Peyer's patch (tissue), 4 donors: ENCODE measurements at places on chromosomes 7 and 10.

GRCh38 chr7:15558756-15559155, 3.1 kb downstream of the AGMO start:
- H3K27ac ChIP-seq, result no peak overlapping the region
- no peaks in the 10 kb centered on the region for H3K4me1 ChIP-seq
- DNase-seq, result no peak
- no peaks in the 10 kb centered on the region for H3K36me3 ChIP-seq
- H3K4me3 ChIP-seq, result no peak overlapping the region

GRCh38 chr10:129969911-129970464, 5.9 kb upstream of the EBF3 start:
- H3K4me3 ChIP-seq, result no peak overlapping the region
- H3K36me3 ChIP-seq, result no peaks in the 10 kb centered on the region
- DNase-seq, result no peak

- peak overlapping the region; percentile 71 for H3K27ac ChIP-seq
- H3K27me3 ChIP-seq, result no peaks in the 10 kb centered on the region
- no peak overlapping the region for H3K4me3 ChIP-seq
- H3K4me1 ChIP-seq, result no peaks in the 10 kb centered on the region
- no peak for DNase-seq
- H3K36me3 ChIP-seq, result peaks cover 74% of the 10 kb centered on the region
Measured at GRCh38 chr10:95266674-95267095, 24.1 kb downstream of the PDLIM1 start.

DNA sequence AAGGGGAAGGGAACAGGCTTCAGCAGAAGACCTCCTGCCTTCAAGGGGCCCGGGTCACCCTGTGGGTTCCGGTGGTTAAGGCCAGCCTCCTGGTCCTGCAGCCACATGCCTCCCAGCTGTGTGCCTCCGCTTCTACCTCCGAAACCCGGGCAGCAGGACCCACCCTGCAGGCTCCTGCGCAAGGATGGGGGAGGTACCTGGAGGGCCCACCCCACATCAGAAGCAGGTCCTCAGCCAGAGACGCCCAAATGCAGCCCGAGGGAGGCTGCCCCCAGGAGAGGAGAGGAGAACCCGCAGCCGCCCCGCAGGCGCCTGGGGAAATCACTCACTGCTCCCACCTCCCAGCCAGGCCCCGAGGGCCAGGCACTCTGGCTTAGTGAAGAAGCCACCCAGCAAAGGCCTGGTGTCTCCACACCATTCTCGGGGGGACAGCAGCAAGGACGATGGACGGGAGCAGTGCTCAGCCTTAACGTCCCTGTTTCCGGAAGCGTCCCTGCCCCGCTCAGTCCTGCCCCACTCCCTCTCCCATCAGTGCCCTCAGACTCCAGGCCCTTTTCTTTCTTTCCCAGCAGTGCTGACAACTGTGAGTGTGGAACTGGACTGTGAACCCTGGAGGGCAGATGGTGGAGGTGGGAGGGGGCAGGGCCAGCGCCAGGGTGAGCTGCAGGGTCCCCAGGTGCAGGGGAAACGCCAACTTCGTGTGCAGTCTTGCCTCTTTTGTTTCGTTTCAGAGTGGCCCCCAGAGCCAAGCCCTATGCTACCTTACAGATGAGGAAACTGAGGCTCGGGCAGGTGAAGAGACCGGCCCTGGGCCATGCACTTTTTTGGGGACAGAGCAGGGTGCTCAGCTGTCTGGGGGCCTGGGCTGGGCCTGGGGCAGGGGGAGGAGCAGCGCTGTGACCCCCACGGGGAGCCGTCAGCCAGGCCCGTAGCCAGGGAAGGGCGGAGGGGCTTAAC, 138.0 kb downstream of the FAM53B start:
- DNase-seq, result no peak
- no peaks in the 10 kb centered on the region for H3K4me1 ChIP-seq
- no peak overlapping the region for H3K27ac ChIP-seq
- H3K4me3 ChIP-seq, result no peak overlapping the region

- no peak for DNase-seq
- H3K27me3 ChIP-seq, result no peaks in the 10 kb centered on the region
- peak overlapping the region; percentile 46 for H3K27ac ChIP-seq
- no peaks in the 10 kb centered on the region for H3K36me3 ChIP-seq
Measured at GRCh38 chr10:103618575-103619423, 125.3 kb downstream of the NEURL1 start.

GRCh38 chr7:127872122-127872521, 159.1 kb downstream of the LRRC4 start:
- H3K36me3 ChIP-seq, result no peaks in the 10 kb centered on the region
- no peak overlapping the region for H3K27ac ChIP-seq
- DNase-seq, result no peak
- H3K4me3 ChIP-seq, result no peak overlapping the region
- no peaks in the 10 kb centered on the region for H3K27me3 ChIP-seq

- no peaks in the 10 kb centered on the region for H3K27me3 ChIP-seq
- H3K36me3 ChIP-seq, result no peaks in the 10 kb centered on the region
- H3K27ac ChIP-seq, result no peak overlapping the region
- DNase-seq, result no peak
Measured at GRCh38 chr10:25405871-25406270, 231.1 kb downstream of the GPR158 start.

DNA sequence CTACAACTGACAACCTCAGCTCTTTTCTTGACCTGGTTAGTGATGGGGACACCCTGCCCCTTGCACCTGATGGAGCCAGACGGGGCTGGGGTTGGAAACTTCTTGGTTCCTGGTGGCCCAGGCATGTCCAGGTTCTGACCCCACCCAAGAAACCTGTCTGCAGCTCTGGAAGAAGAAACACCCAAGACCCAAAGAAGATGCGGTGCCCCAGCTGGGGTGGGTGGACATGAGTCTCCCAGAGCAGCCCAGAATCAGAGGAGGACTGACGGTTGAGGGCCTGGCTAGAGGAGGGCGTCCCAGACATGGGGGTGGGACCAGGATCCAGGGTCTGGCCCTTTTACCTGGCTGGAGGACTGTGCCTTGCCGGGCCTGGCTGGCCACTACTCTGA, 202.4 kb downstream of the GLRX3 start:
- no peaks in the 10 kb centered on the region for H3K4me1 ChIP-seq
- no peak overlapping the region for H3K27ac ChIP-seq
- H3K27me3 ChIP-seq, result no peaks in the 10 kb centered on the region

DNA sequence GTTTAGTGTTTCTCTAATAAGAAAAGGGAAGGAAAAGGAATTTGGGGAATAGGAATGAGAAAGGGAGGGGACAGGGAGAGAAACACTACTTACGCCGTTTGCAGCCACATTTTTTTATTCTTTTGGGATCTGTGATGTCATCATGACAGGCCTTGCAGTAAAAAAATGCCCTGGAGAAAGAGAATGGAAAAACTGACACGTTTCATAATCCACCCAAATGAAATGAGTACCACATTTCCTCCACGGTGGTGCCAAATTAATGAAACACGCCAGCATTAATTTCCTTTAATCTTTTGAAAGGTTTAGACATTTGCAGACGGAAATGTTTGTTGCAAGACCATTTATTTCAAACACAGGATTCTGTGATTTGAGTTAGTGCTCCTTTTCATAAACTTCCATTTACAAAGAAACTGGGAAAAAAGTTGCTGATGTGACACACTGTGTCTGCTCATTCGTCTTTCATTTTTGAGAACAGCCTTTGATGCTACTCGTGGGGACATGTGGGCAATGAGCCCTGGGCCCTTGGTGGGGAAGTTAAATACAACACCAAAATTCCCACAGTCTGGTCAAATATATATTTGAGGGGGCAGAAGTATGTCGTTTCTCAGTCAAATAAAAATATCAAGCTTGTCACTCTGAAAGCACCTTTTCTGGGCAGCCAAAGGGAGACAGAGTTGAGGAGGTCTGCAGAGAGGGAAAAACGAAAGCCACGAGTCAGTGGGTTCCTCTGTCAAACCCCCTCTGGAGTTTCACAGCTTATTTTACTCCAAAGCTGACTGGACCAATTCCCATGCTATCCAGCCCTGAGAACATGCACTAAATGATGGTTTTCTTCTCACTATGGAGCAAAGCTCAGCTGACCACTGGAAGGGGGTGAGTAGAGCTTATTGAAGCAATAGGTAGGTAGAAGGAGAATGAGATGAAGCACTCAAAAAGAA, 625.5 kb downstream of the KCNMA1 start:
- no peaks in the 10 kb centered on the region for H3K4me1 ChIP-seq
- H3K36me3 ChIP-seq, result no peaks in the 10 kb centered on the region
- H3K4me3 ChIP-seq, result no peak overlapping the region
- DNase-seq, result no peak
- H3K27ac ChIP-seq, result no peak overlapping the region

DNA sequence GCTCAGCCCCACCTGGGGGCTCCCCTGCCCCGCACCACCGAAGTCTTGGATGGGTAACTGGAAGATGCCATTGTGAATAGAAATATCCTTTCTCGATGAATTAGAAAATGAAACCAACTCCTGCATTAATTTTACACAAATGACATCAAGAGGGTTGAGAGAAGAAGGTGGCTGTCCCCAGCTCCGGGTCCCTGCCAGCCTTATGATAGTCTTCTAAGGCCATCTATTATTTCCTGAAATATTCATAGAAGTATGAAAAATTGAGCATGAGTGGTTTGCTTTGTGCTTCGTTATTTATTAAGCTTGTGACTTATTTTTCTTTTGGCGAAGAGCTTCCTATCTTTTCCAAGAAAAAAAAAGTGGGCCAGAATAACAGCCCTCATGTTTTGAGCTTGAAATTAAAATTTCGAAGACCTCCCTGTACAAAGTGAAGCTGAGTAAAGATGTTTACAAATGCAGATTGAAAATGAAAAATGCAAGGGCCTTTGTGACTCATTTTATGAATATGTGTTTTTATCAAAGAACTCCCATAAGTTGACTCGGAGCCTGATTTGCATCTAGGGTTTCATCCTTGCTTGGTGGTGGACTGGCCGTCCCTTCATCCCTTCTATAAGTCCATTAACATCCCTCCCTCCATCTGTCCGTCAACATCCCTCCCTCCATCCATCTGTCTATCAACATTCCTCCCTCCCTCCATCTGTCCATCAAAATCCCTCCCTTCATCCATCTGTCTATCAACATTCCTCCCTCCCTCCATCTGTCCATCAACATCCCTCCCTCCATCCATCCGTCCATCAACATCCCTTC, 20.5 kb upstream of the CFAP46 start:
- H3K4me3 ChIP-seq, result peak overlapping the region; percentile 37
- DNase-seq, result no peak
- H3K36me3 ChIP-seq, result no peaks in the 10 kb centered on the region

- H3K4me3 ChIP-seq, result no peak overlapping the region
- DNase-seq, result peak; percentile 77
- peak overlapping the region; percentile 41 for H3K27ac ChIP-seq
- H3K4me1 ChIP-seq, result peaks cover 48% of the 10 kb centered on the region
- H3K27me3 ChIP-seq, result no peaks in the 10 kb centered on the region
- H3K36me3 ChIP-seq, result no peaks in the 10 kb centered on the region
Measured at GRCh38 chr10:103784723-103785418, 70.5 kb downstream of the SH3PXD2A start.

DNA sequence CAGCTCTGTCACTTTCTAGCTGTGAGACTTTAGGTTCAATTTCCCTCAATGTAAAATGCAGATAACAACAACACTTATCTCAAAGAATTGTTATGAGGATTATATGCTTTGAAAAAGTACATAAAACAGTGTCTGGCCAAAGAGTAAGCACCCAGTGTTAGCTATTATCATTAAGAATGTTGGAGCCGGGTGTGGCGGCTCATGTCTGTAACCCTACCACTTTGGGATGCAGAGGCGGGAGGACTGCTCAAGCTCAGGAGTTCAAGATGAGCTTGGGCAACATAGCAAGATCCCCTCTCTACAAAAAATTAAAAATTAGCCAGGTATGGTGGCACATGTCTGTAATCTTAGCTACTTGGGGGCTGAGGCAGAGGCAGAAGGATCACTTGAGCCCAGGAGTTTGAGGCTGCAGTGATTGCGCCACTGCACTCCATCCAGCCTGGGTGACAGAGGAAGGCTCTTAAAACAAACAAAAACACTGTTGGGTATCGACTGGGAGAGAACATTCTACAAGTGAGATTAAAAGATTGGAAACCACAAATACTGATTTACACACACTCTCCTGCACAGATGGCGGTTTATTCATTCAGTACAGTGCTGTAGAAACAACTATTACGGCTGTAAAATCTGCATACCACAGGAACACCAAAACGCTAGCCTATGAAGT, 107.3 kb downstream of the PROSER2 start:
- H3K27me3 ChIP-seq, result no peaks in the 10 kb centered on the region
- H3K27ac ChIP-seq, result no peak overlapping the region
- H3K4me1 ChIP-seq, result no peaks in the 10 kb centered on the region
- no peak for DNase-seq

GRCh38 chr10:111113961-111114757, 37.3 kb downstream of the ADRA2A start:
- no peaks in the 10 kb centered on the region for H3K36me3 ChIP-seq
- H3K4me1 ChIP-seq, result peaks cover 10% of the 10 kb centered on the region
- H3K27me3 ChIP-seq, result no peaks in the 10 kb centered on the region
- no peak for DNase-seq
- no peak overlapping the region for H3K27ac ChIP-seq
